ENCODE measurements at places on chromosomes 16 and 17. TPM values are rescaled to one million over a fixed set of nuclear protein-coding genes. Genes with fewer than 3 reads are reported as not detected.
A peak's percentile ranks its signal among the peaks of the same experiment; 100 is the strongest.

- no peak for DNase-seq
Observed at GRCh38 chr17:28216052-28216451, 102.9 kb upstream of the TMEM97 start.

DNA sequence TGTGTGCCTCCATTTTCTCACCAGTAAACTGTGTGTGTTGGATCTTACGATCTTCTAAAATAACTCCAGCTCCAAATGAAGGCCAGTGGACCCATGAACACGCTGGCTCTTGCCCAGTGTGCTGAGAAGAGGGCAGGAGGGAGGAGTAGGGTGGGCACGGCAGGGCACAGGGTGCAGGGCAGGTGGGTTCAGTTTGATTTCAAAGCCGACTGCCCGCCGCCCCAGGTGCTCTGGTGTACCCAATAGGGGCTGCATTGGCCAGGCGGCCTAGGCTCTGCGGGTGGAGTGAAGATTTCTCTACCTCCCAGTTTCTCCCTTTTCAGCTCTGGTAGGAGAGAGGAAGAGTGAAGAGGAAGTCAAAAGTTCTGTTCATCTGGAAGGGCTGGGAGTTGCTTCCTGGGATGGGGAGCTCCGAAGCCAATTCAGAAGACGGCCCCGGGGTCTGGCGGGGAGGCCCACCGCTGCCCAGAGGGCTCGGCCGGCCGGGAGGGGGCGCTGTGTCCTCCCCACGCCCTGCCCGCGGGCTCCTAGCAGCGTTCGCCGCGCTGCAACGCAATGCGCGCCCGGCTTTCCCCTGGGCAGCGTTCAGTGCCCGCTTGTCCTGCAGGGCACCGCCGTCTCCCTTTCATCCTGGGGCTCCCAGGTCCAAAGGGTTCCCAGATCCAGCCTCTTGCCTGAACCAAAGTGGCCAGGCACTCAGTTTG lies 1.1 kb upstream of the CRHR1 start:
- peak; percentile 47 for DNase-seq

DNA sequence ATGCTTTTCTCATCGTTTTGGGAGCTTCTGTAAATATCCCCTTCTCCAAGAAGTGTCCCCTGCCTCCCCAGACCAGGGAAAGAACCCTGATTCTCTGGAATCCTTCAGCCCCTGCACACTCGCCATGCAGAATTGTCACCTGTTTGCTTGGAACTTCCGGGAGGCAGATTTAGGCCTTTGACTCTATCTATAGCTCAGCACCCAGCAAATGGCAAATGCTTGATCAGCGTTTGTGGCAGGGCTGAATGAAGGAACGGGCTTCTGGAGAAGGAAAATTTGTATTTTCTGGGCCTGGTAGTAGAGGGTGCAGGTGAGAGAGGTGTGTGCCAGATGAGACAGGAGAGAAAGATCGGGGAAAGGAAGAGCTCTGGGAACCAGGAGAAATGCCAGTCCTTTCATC lies 18.3 kb upstream of the CACNG4 start:
- no peak for DNase-seq

- DNase-seq, result peak; percentile 88
Observed at GRCh38 chr17:79612468-79613194, 1.8 kb upstream of the RBFOX3 start.

- DNase-seq, result no peak
Observed at GRCh38 chr16:1141191-1141590, 11.7 kb upstream of the CACNA1H start.

DNA sequence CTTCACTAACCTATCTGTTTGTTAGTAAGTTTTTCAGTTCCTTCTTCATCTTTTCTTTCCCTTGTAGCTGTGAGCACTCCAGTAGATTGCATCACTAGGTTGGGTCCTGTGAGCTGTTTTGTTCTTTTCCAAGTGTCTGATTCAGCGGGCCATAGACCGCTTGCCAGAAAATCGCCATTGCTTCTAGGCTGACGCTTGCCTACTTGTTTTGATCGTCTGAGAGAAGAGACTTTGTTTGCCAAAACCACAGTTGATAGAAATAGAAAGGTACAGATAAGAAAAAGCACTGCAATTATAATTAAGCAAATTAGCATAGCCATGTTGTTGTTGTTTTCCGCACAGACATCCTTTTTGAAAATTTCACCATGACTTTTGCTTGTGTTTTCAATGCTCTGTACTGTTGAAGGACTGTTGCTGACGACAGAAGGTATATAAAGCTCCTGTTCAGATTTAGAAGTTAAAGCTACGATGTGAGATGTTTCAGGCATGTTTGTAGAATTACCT lies 3.1 kb downstream of the EVI2A start:
- no peak for DNase-seq

- no peak for DNase-seq
Observed at GRCh38 chr17:49969134-49969759, at the start of gene DLX4. TSS of gene DLX4 (plus strand) at chr17:49969190. CDS start at chr17:49969469, 279 bp downstream.

- peak; percentile 40 for DNase-seq
Observed at GRCh38 chr16:8194794-8195193, 395.5 kb downstream of the TMEM114 start.

The NPIPB6 gene
- total RNA-seq, result 0.55 TPM

The KRTAP1-1 gene
- total RNA-seq, result not detected

The PRSS33 gene
- total RNA-seq, result 0.24 TPM

The GGA2 gene
- 58.0 TPM for total RNA-seq

The FBXL16 gene
- 7.3 TPM for total RNA-seq

The SLC52A1 gene
- not detected for total RNA-seq

The DERL2 gene
- total RNA-seq, result 88.1 TPM

Measured in SK-MEL-5 (cell line).